ENCODE measurements at places on chromosomes 6 and 20.

DNA sequence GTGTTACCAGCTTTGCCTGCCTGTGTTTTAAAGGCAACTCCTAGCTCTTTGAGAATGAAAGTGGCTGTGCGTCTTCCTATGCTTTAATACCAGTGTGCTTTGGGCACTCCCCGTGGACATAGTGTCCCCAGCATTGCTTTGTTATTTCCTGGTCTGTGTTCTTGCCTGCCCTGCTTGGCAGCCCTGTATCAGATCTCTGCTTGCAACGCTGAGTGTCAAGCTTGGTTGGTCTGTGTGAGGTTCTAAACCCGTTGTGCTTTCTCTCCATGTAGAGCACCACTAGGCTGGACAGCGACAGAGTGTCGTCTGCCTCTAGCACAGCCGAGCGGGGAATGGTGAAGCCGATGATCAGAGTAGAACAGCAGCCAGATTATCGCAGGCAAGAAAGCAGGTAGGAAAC, 80.2 kb downstream of the AFDN start:
- no peak for DNase-seq

- DNase-seq, result no peak
These were observed 11.3 kb upstream of the ZNF335 start for GRCh38 chr20:45983279-45983743.

DNA sequence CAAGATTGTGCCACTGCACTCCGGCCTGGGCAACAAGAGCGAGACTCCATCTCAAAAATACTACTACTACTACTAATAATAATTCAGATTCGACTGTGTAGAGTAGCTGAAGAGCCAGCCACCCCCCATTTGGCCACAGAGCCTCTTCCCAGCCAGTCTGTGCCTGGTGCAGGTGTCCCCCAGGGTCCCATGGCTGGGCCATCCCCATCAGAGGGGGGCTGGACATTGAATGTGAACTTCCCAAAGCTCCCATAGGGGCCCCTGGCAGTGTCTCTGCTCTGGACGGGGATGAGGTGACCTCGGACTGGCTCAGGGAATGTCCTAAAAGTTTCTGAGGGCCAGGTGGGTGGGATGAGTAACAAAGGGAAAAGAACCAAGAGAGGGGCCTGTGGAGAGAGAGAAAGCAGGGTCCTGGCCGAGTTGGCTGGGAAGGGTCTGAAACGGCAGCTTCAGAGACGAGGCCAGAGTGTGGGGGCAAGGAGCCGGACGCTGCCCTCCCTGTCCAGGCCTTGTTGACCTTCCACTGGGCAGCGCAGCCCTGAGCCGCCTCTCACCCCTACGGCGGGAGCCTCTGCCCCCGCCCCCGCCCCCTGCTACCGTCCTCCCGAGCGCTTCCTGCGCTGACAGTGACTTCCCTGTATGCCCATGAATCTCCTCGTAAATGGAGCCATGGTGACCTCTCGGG, 24.9 kb upstream of the PCMTD2 start:
- DNase-seq, result no peak

DNA sequence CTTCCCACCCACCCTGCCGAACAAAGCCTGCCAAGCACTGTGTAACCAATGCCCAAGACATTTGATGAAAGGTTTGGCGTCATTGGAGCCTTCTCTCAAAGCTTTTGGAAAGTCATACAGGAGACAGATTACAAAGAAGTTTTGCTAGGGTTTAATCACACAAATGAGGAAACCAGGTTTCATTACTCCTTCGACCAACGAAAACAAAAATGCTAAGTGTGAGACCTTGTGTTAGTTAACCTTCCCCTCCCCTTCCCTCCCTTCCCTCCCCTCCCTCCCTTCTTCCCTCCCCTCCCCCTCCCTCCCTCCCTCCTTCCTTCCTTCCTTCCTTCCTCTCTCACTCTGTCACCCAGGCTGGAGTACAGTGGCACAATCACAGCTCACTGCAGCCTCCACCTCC, 96.1 kb upstream of the CD83 start:
- DNase-seq, result no peak

DNA sequence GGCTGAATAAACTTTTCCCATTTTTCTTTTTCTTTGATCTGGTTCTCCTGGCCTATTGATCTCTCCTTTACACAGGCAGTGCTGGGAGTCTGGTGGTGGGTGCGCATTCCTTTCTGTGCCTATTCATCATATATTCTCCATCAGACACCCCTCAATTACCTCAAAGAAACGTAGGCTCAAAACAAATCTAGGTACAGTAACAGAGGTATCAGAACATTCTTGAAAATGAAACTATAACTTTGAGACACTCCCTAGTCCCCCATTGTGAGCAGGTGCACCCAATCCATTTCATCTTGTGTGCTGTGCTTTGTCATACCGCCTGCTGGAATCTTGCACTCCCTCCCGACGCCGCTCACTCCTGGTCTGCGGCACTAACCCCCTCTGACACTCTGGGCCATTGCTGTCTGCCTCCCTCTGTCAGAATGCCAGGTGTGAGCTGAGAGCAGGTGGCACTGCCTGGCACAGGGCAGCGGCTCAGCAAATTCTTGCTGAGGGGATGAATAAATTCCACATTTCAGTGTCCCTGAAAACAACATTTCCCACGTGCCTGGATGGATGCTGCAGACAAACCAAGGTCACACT, 303.4 kb upstream of the EXOC2 start:
- DNase-seq, result no peak

- DNase-seq, result no peak
These were observed 5.8 kb upstream of the MAP3K5 start for GRCh38 chr6:136798044-136798443.

GRCh38 chr6:159098636-159099106, 53.9 kb upstream of the TAGAP start:
- no peak for DNase-seq

GRCh38 chr6:42136508-42137193, 5.8 kb downstream of the C6orf132 start:
- DNase-seq, result no peak

DNA sequence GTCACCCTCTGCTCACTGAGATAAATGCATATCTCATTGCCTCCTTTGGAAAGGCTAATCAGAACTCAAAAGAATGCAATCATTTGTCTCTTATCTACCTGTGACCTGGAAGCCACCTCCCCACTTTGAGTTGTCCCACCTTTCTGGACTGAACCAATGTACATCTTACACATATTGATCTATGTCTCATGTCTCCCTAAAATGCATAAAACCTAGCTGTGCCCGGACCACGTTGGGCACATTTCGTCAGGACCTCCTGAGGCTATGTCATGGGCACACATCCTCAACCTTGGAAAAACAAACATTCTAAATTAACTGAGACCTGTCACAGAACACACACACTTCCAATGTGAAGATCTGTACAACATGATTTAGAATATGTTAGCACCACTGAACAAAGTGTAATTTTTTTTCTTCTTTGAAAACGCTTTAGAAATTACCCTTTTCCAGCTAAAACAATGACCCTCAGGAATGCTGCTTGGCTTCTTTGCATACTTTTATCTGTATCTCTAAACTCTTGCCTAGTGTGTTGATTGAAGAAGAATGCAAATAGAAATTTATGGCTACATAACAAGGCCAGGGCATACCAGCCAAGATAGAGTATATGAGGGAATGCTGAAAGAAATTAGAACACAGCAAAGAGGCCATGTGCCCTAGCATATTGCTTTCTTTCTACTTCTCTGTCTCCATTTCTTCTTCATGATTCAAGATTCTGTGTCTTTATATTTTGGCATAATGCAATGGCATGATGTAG, 84.6 kb upstream of the DST start:
- no peak for DNase-seq

- DNase-seq, result no peak
These were observed 40.2 kb upstream of the TNFRSF21 start for GRCh38 chr6:47349931-47350330.

DNA sequence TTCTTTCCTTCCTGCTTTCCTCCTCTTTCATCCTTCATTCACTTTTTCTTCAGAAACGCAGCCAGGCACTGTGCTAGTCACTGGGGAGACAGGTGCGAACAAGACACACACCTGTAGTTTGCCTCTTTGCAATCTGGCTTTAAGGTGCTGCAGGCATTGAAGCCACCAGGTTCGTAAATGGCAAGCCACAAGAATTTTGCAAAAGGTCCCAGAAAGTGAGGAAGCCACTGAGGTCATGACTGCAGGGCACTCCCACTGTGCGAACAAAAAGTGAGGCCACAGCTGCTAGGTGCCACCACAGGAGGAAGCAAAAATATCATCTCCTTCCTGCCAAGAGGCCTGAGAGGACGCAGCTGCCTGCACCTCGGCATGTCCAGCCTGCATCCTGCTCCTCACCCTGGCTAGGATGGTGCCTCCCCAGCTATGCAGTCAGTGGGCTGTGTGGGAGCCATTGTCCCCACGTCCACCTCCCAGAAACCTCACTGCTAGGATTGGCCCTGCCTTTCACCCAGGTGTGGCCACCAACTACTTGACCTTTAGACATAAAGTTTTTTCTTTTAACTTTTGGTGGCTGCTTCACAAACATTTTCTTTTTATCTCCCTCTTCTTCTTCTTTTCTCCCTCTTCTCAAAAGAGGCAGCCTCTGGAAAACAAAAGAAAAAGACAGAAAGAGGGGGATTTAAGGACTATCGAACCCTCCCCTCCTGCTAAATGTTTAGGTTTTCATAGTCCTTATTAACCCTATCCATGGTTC, 230.8 kb downstream of the BCAS1 start:
- peak; percentile 78 for DNase-seq

- no peak for DNase-seq
These were observed 1.2 kb downstream of the SLC13A3 start for GRCh38 chr20:46649965-46650542.

GRCh38 chr20:59163631-59164530, at the start of gene ZNF831:
Gene ZNF831 (plus strand): TSS chr20:59163821. CDS start chr20:59191020, 27,199 bp downstream.
- DNase-seq, result peak; percentile 59

- no peak for DNase-seq
These were observed 32.6 kb upstream of the SLC35D3 start for GRCh38 chr6:136889271-136890193.

- DNase-seq, result no peak
These were observed 6.6 kb downstream of the MYL9 start for GRCh38 chr20:36548006-36548315.

DNA sequence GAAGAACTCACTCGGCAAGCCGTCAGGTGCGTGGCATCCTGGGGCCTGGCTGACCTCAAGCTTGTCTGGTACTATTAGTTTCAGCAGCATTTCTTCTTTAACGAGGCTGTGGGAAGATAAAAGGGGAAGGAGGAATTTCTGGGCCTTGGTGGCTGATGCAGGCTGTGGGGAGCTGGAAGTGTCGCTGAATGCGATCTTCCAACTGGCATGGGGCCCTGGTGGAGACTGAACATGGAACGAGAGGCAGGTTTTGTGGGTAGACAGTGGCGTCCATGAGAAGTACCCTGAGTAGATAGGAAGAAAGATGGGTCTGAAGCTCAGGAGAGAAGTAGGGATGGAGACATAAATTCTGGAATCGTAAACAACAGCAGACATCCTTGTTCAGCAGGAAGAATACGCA, 23.9 kb downstream of the ERMARD start:
- no peak for DNase-seq

GRCh38 chr6:46918806-46919205, 2.9 kb downstream of the ADGRF5 start:
- no peak for DNase-seq

DNA sequence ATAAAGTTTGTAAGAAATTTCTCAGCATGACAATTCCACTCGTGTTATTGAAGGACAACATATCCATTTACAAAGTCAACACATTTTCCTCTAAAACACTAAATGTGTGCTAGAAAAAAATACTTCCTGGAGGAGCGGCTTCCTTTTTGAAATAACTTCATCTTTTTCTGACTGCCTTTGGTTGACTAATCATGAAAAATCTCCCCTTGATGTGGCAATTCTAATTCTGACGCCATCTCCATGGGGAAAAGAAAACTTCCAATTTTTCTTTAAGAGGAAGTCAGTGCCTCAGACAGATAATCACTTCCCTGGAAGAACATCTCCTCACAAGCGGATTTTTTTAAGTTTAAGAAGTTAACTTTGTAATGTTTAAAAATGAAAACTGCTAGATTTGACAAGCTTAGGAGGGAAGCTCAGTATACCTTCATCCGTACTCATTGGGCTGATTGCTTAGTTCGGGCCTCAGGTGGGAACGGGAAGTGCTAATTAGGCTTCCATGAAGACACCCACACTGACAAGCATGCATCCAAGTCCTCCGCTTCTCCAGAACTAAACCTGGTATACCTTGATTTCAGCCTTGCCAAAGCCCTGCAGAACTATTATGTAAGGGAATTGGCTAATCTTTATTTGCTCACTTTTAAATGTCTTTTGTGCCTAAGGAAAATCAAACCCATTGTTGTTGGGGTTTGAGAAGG, 35.1 kb upstream of the DUSP22 start:
- no peak for DNase-seq

DNA sequence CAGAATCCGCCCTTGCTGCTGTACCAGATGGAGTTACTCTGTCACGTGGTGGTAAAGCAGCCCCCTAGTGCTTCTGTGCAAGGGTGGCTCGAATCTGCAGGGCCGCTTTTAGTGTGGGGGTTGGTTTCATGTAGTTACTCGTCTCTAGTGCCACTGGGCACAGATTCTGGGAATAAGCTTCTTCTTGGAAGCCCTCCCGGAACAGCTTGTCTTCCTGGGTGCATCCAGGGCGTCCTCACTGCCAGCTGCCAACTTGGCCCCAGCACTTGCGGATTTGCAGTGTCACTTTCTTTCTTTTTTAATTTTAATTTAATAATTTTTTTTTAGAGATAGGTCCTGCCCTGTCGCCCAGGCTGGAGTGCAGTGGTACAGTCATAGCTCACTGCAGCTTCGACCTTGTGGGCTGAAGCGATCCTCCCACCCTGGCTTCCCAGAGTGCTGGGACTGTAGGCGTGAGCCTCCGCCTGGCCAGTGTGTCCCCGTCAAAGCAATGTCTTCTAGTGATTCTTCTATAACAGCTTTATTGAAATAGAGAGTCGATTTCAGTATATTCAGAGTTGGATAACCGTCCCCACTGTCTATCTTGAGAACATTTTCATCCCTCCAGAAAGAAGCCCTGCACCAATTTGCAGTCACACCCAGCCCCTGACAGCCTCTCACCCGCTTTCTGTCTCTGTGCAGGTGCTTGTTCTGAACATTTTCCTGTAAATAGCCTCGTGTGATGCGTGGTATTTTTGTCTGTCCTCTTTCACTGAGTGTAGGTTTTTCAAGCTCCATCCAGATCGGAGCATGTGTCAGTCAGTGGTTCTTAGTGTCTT, 25.9 kb downstream of the PYGB start:
- no peak for DNase-seq
